ENCODE measurements at places on chromosomes 3 and 15.

DNA sequence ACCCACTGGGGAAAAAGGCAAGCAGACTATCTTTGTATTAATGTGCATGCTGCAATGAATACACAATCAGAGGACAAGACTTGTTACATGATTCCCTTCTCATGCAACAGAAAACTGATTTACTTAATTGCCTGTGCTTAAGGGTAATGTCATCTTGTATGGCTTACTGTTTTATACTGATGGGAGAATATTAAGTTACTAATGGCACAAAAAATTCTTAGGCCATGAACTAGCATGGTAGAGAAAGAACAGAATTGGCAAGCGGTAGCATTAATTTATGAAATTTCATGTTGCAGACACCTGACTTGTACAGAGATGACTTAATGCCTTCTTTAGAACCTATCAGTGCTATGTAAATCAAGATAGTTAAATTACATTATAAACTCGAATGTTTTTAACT is 282.3 kb downstream of the CNTN3 start:
- DNase-seq: no peak

DNA sequence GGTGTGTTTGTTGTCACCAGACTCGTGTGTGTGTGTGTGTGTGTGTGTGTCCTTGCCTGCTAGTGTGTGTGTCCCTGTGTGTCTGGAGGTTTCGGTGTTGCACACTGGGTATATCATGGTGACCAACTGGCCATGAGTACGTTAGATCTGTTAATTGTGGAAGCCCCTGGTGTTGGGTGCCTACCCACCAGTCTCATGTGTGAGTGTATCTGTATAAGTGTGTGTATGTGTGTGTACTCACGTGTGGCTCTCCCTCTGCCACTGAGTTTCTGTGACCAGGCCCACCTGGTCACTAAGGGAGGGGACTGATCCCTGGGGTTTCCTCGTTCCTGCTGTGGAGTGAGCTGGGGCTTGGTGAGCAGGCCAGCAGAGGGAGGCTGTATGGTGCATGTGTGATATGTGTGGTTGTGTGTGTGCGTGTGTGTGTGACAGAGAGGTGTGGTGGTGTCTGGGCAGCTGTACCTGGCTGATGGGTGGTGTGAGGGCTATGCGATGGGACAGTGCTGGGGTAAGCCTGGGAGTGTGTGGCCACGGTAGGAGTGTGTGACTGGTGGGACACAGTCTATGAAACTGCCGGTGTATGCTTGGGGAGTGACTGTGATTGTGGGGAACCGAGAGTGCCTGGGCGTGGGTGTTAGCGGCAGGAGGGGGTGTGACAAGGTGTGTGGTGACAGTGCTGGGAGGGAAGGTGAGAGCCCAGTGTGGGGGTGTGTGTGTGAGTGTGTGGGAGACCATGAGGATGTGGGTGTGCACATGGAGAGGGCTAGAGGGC is 1.8 kb downstream of the PRKCD start:
- no peak for DNase-seq

- no peak for DNase-seq
Measured at GRCh38 chr15:77865701-77866100, 211.8 kb downstream of the TBC1D2B start.

DNA sequence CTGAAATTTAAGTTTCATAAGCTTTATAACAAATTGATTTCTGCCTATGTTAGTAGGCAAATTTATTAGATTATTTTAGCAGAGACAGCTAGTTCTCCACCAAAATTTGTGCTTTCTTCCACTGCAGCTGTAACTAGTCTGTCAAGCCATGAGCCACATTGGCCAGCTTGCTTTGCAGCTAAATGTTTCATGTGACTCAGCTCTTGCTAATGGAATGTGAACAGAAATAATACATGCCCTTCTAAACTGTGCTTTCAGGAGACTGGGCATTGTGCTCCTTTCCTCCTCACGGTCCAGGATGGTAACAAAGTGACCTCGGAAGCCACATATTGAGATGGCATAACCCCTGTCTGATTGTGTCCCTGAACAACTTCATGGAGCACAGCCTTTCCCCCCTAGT is 51.3 kb upstream of the KPNA4 start:
- DNase-seq: peak; percentile 77

GRCh38 chr3:78798266-78798832 is 969.4 kb downstream of the ROBO1 start:
- no peak for DNase-seq

DNA sequence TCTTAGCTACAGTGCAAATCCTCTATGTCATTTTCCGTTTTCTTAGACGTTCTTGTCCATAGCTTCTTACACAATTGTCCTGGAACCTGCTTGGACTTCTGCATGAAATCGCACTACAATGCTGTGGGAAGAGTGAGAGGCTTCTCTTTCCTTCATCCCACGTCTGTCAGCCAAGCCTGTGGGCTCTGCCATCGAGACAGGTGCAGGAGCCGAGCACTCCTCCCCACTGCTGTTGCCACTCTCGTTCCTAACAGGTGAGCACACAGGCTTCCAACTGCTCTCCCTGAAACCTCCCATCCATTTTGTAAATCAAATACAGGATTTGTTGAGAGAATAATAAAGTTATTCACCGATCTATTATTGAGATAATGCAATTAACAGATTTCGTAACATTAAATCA is 23.5 kb downstream of the ZXDC start:
- no peak for DNase-seq
